ENCODE measurements at places on chromosomes 7 and 10.

- no peak for DNase-seq
Measured at GRCh38 chr7:38374507-38374906, 101.1 kb upstream of the TARP start.

- DNase-seq, result no peak
Measured at GRCh38 chr10:128063736-128064107, 62.5 kb downstream of the MKI67 start.

GRCh38 chr10:12351447-12351846 lies 2.1 kb downstream of the CAMK1D start:
- no peak for DNase-seq

GRCh38 chr10:1403508-1404322 lies 333.6 kb downstream of the ADARB2 start:
- no peak for DNase-seq

DNA sequence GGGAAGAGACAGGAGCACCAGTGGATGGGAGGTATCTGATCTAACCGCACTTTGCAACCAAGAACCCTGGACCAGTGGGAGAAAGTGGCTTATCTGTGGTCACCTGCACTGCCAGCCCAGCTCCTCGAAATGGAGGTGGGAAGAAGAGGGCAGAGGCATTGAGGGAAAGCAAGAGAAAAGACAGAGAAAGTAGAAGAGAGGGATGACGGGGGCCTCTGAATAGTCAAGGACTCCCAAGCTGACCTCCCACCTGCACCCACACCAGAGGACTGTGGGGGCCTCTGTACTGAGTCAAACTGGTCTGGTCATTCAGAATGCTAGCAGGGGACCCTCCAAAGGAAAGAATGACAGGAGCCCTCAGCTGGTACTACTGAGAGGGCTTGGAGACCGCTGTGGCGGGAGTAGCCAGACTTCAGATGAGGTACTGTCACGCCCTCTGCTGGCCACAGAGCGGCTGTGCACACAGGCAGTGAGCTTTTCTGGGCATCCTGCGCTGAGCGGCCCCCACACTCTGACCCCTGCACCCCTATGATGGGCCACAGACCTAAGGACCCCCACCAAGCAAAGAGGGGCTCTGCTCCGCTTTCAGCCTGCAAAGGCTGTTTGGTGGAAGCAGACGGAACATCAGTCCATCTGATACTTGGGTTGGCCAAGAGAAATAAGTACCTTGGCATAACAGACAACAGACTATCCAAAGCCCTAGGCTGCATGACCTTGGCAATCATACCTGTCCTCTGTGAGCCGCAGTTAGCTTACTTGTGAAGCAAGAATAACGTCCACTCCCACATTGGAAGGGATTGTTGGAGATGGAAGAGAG lies 112.9 kb downstream of the COL13A1 start:
- peak; percentile 34 for DNase-seq

DNA sequence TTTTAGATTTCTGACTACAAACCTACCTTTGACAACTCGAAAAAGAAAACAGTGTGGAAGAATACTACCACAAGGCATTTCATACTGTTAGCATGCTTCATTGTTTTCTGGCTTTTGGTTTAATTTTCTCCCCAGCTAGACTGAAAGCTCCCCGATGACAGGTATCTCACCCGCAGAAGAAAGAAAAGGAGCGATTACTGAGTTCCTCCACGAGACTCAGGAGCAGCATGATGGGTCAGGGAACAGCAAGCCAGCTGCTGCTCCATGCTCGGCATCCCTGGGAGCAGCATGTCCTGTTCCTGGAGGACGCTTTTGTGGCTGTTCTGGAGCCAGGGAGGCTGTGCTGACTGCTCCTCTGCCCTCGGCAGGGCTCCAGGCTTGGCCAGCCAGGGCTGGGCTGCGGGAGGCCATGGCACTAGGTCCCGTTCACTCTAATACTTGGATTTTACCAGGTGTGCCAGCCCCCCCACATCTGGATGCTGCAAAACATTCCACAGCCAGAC lies 133.4 kb downstream of the PRKAG2 start:
- DNase-seq, result no peak
